ENCODE measurements at places on chromosomes 16 and 17.
A peak's percentile ranks its signal among the peaks of the same experiment; 100 is the strongest.

GRCh38 chr17:80296221-80296620, 35.6 kb downstream of the RNF213 start:
- no peak for DNase-seq

DNA sequence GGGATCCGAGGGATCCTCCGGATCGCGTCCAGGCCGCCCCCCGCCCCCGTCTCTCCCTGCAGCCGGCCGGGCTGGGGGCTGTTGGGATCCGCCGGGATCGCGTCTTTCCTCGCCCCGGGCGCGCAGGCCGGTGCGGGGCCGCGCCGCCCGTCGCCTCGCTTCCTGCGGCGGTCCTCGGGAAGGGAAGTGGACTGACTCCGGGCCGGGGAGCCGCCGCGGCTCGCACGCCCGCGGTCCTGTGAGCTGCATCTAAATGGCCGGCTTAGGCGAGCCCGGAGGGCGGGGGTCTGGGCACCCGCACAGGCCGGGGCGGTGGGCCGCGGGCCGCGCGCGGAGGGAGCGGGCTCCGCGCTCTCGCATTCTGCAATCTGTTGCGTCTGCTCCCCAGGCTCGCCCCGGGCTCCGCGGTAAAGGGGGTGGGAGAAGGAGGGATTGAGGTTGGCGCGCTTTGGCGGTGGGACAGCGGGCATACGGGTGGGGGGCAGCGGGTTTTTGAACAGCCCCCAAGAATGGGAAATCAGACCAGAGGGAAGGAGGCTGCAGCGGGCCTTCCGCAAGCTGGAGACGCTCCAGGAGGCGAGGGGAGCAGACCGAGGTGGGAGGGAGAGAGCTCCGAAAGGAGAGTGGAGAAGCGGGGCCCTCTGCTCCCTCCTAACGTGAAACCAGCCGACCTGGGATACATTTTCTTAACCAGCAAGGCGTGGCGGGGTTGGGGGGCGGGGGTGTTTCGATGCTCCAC, 2.2 kb downstream of the TMEM132E start:
- no peak for DNase-seq

GRCh38 chr16:50594308-50595260, 46.4 kb downstream of the NKD1 start:
- no peak for DNase-seq

DNA sequence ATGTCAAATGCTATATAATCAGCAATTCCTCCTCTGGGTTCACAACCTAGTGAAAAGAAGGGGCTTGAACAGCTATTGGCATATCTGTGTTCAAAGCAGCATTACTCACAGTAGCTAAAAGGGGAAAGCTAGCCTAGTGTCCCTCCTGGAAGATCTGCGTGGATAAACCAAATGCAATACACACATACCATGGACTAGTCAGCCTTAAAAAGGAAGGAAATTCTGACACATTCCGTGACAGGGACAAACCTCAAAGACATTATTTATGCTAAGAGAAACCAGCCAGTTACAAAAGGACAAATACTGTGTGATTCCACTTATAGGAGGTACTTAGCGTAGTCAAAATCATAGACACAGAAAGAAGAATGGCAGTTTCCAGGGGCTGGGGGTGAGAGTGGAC, 90.1 kb downstream of the XYLT1 start:
- DNase-seq, result no peak

DNA sequence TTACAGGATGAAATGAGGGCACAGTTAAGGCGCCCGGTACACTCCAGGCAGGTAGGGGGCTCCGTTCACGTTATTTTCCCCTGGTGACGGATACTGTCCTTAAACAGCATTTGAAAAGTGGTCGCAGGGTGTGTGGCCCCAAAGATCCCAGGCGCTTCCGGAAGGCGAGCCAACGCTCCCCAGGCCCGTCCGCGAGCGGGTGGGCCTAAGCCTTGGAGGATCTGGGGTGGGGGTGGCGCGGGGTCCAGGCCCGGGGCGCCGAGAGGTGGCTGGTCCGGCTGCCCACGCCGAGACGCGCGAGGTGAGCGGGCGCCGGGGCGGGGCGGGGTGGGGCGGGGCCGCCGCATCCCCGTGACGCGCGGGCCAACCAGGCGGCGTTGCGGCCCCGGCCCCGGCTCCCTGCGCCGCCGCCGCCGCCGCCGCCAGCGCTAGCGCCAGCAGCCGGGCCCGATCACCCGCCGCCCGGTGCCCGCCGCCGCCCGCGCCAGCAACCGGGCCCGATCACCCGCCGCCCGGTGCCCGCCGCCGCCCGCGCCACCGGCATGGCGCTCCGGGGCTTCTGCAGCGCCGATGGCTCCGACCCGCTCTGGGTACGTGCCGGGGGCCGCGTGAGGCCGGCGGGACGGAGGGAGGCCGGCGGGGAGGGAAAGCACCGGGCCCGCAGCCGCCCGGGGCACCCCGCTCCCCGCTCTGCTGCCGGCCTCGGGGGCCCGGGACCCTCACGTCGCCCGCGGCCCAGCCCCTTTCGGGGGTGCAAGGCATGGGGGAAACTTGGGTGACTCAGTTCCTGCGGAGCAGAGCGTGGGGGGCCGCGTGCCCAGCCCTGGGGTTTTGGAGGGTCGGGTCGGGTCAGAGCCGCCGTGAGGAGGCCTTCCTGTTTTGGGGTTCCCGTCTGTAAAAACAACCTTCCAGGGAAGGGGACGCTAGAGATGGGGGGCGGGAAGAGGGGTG, at the start of gene ABCC1:
Gene ABCC1 (plus strand): TSS at position 407 of the 951 bp plus-strand sequence. CDS start 136 bp downstream, at position 543.
- peak; percentile 36 for DNase-seq

Measured in effector memory CD8-positive, alpha-beta T cell (primary cell).